ENCODE measurements at places on chromosomes 6 and 20.

DNA sequence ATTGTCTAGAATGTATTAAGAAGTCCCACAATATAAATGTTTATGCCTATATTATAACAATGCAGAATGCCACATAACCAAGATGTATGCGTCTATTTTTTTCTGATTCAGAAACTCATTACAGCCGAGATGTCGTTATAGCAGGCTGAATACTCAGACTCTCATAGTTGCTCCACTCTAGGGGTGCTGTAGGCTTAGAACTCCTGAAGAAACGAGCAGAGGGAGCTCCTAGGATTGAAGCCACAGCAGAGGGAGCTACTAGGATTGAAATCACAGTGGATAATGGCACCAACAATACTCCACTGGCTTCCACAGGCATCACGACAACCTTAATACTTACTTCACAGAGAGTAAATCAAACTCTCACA lies 208.9 kb downstream of the KIF16B start:
- no peak for DNase-seq

- no peak for DNase-seq
Measured at GRCh38 chr6:165758441-165758840, 95.4 kb upstream of the PDE10A start.

DNA sequence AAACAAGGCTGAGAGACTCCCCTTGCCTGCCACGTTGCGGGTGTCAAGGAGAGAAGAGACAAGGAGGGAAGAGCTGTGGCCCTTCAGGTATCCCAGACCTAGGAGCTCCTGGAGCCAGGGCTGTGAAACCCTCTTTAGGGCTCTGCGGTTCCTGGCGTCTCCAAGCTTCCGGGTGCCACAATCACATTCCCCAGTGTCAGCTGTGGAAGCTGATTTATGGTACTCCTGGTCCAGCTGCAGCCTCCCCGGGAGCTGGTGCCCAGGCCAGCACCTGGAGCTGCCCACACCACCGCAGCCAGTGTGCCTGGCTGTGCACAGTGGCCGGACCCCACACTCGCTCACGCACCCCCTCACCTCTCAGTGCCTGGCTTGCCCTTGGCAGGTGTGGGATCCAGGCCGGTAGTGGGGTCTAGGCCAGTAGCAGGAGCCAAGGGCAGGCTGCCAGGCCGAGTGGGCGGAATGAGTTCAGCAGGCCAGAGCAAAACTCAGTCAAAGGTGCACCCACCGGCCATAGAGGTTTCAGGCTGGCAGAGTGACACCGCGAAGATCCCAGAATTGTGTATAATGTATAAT lies 58.9 kb upstream of the L3MBTL3 start:
- DNase-seq = no peak

GRCh38 chr6:109523478-109523877 lies 40.5 kb upstream of the ZBTB24 start:
- DNase-seq = no peak

DNA sequence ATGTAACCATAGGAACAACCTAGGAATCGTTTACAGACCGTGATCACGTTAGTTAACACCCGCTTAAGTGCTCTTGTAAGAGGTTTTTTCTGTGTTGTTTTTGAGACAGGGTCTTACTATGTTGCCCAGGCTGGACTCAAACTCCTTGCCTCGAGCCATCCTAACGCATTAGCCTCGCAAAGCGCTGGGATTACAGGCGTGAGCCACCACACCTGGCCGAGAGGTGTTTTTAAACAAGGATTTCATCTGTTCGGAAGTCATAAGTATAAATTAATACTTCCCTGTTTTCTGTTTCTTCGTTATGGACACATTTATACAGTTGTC lies 727 bp downstream of the MRS2 start:
- DNase-seq = no peak

- no peak for DNase-seq
Measured at GRCh38 chr6:150029749-150030148, 4.4 kb upstream of the RAET1L start.

DNA sequence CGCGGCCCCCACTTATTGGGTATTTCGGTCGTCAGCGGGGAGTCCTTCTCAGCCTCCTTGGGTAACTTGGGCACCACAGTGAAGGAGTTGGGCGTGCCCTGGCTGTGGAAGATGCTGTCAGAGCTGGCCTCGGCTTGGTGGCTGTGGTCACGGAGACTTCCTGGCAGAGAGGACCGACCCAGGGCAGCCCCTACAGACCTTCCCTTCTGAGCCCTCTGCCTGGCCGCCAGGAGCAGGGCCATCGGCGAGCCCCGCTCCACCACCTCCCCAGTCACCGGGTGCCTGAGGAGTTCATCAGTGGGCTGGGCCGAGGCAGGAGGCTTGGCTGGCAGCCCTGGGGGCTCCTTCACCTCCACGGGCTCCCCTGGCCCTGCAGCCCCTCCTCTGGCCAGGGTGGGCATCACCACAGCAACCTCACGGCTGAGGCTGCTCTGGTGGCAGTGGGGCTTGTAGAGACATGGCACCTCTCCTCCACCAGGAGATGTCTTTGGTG lies 37.2 kb downstream of the C6orf132 start:
- DNase-seq = no peak

- DNase-seq = no peak
Measured at GRCh38 chr20:60482221-60483008, 524.2 kb downstream of the CDH26 start.

GRCh38 chr6:150546457-150546856 lies 53.2 kb upstream of the PLEKHG1 start:
- DNase-seq = no peak

GRCh38 chr6:12751694-12752325 lies 35.2 kb downstream of the PHACTR1 start:
- no peak for DNase-seq

DNA sequence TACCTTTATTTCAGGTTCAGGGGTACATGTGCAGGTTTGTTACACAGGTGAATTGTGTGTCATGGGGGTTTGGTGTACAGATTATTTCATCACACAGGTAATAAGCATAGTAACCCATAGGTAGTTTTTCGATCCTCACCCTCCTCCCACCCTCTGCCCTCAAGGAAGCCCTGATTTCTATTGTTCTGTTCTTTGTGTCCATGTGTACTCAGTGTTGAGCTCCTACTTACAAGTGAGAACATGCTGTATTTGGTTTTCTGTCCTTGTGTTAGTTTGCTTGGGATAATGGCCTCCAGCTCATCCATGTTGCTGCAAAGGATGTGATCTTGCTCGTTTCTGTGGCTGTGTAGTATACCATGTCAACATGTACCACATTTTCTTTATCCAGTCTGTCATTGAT lies 66.0 kb downstream of the STK4 start:
- no peak for DNase-seq

DNA sequence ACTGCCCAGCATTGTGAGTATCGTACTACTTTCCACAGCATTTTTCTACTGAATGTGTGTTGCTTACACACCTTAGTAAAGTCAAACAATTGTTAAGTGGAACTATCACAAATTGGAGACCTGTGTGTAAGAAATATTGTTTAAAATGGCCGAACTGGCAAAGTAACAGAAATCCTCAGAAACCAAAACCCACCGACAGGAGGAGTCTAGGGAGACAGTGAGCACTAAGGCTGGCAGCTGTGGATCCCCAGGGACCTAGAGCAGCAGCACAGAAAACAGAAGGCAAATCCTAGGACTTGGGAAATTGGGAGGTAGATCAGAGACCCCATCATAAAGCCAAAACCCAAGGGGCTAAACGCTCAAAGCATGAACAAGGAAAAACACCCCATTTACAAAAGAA lies 69.9 kb downstream of the SESN1 start:
- no peak for DNase-seq

DNA sequence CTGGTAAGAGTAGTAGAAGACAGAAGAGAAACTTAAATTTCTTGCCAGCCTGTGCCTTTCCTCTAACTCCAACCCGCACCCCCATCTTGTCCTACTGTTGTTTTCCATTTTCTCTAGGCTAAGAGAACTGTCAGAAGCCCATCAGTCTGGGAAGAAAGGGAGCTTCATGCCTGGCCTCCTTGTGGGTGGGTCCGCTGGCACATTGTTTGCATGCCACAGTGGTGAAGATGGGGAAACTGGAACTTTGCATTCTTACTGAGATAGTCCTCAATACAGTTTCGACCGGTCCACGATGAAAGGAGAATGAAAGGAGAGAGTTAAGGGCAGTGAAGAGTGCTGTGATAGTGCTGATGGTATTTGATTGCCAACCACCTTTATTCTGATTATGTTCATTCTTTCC lies 103.1 kb downstream of the TCP11 start:
- no peak for DNase-seq

- no peak for DNase-seq
Measured at GRCh38 chr6:6312901-6313441, 7.5 kb downstream of the F13A1 start.

GRCh38 chr6:67854098-67854497 lies 781.0 kb upstream of the ADGRB3 start:
- no peak for DNase-seq

GRCh38 chr20:38985060-38985459 lies 22.9 kb downstream of the DHX35 start:
- DNase-seq = no peak

DNA sequence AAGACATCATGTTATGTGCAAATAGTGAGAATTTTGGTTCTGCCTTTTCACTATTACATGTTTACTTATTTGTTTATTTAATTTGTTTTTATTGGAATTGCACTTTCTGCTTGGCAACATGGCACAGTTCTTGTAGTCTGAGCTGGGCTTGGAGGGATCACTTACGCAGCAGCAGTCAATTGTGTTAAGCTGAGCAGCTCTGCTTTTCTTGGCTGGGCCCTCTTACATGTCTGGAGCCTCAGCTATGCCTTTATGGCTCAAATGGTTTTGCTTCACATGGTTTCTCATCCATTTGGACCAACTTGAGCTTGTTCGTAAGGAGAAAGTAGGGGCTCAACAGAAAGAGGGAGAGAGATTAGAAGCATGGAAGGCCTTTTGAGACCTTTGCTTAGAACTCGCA lies 327.5 kb upstream of the EPHA7 start:
- no peak for DNase-seq

DNA sequence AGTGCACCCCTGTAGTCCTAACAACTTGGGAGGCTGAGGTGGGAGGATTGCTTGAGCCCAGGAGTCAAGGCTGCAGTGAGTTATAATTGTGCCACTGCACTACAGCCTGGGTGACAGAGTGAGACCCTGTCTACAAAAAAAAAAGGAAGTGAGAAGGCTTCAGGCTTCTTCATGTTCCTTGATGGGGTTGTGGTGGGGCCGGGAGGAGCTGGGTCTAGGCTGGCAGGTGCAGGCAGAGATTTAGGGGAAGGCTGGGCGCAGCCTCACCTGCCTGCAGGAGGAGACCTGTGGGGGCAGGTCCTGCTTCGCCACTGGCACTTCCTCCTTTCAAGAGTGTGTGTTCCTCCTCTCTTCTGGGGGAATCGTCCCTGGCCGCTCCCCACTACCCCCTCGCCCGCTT lies 63.9 kb downstream of the CHMP4B start:
- DNase-seq = no peak

DNA sequence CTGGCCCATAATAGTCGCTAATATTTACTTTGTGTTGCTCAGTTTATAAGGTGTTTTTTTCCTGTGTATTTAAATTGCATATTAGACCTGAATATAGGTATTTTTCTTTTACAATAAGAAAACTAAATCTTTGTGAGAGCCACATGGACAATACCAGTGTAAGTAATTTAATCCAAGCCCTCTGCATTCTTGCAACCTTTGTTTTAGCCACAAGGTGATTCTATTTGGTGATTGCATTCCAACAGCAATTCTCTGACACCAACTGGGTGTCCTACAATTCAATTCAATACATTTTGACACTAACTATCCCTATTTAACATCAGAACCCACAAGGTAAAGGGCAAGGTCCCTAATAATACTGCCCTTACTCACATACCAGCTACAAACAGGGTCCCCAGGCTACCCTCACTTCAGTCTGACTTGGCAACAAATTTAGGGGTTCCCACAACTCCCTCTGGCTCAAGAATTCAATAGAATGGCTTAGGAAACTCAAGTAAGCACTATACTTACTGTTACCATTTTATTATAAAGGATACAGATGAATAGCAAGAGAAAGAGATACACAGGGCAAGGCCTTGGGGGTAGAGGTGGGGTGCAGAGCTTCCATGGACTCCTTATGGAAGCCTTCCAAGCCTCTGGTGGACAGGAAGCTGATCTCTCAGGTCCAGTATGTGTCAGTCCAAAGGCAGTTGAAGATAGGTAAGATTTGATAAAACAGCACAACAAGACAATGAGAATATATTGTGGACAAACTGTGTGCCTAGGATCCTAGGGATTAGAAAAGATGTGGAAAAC lies 169.3 kb downstream of the CD83 start:
- no peak for DNase-seq

DNA sequence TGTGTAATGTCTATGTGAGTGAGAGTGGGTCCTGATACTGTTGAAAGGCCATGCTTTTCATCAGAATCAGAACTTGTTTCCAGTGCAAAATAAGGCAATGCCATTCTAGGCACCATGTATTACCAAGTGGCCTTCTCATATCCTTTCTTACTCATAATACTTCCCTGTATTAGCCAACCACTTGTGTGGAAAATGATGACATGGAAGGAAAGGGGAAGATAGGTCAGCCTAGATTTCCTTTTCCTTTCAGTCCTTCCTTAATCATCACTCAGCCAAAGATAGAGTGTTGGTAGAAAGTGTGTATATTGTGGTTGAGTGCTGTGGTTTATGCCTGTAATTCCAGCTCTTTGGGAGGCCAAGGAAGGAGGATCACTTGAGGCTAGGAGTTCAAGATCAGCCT lies 158.6 kb upstream of the PREP start:
- no peak for DNase-seq

DNA sequence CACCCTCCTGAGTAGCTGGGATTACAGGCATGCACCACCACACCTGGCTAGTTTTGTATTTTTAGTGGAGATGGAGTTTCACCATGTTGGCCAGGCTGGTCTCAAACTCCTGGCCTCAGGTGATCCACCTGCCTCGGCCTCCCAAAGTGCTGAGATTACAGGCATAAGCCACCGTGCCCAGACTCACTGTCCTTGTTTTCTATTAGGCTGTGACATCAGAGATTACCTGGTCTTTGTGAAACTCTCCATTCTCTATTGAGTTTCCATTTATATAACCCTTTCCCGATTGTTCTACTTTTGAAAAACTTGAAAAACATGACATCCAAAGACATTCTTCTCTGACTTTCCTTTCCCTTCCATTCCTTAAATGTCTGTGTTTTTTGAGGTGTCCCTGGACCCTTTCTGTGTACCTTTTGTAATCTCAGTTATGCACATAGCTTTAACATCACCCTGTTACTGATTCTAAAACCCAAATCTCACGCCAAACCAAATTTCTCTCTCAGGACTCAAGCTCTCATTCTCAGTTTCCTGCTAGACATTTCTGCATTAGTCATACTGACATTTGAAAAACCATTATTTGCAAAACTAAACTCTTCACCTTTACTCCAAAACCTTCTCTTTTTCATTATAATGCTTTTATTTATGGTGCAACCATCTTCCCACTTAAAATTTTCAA lies 137.0 kb downstream of the KHDC1L start:
- DNase-seq = no peak

- DNase-seq = no peak
Measured at GRCh38 chr6:43703512-43704429, 16.2 kb upstream of the MRPS18A start.

DNA sequence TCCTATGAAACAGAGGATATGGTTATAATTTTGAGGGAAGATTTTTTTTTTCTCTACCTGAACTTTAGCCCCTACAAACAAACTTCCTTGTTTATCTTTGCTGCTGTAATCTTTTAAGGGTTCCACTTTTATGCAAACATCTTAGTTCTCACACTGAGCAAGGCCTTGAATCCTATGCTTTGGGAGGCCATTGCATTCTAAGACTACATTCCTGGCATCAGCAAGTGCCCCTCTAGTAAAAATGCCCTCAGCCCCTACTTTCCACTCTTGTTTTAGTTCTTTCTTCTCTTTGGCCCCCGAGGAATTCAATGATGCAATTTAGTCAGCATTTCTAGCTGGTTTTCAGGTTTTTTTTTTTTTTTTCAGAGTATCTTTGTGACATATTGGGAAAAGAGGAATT lies 8.1 kb upstream of the AHI1 start:
- DNase-seq = no peak

GRCh38 chr20:931401-931800 lies 15.3 kb upstream of the ANGPT4 start:
- DNase-seq = no peak
